MCF 10A (cell line): ENCODE measurements at places on chromosomes 7 and 10.

- H3K4me1 ChIP-seq, result peaks cover 49% of the 10 kb centered on the region
- H3K27ac ChIP-seq, result peak overlapping the region; percentile 49
- peaks cover 18% of the 10 kb centered on the region for H3K36me3 ChIP-seq
These were observed 40.6 kb downstream of the SYPL1 start for GRCh38 chr7:106071356-106071998.

GRCh38 chr10:102669206-102670064 lies 25.2 kb downstream of the TRIM8 start:
- no peaks in the 10 kb centered on the region for H3K27me3 ChIP-seq
- peak; percentile 57 for DNase-seq
- H3K36me3 ChIP-seq, result no peaks in the 10 kb centered on the region
- H3K27ac ChIP-seq, result peak overlapping the region; percentile 63

- H3K27me3 ChIP-seq, result peaks cover 17% of the 10 kb centered on the region
- H3K4me1 ChIP-seq, result peaks cover 6% of the 10 kb centered on the region
- no peaks in the 10 kb centered on the region for H3K36me3 ChIP-seq
- DNase-seq, result no peak
These were observed 122.5 kb downstream of the LRRC18 start for GRCh38 chr10:48817141-48817540.

DNA sequence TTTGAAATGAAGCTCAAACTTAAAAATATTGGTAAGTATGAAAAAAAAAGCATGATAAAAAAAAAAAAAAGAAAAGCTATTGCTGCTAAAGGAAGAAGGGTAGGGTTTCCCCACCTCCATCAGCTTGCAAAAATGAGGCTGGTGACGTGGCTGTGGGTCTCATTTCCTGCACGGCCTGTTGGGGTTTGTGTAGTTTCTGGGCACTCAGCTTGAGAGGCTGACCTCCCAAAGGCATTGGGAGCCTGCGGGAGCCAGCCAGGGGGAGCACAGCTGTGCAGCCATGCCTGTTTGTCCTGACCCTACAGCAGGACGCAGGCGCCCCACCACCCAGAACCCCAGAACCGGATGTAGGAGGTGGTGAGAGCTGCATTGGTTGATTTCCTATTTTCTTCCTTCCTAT lies 48.8 kb upstream of the CARD11 start:
- H3K36me3 ChIP-seq, result no peaks in the 10 kb centered on the region
- H3K4me3 ChIP-seq, result no peak overlapping the region
- H3K4me1 ChIP-seq, result no peaks in the 10 kb centered on the region
- DNase-seq, result no peak
- H3K27ac ChIP-seq, result no peak overlapping the region

GRCh38 chr10:106410331-106410730 lies 754.2 kb downstream of the SORCS1 start:
- no peak for DNase-seq
- no peaks in the 10 kb centered on the region for H3K4me1 ChIP-seq
- H3K27me3 ChIP-seq, result no peaks in the 10 kb centered on the region
- no peak overlapping the region for H3K27ac ChIP-seq
- no peaks in the 10 kb centered on the region for H3K36me3 ChIP-seq

DNA sequence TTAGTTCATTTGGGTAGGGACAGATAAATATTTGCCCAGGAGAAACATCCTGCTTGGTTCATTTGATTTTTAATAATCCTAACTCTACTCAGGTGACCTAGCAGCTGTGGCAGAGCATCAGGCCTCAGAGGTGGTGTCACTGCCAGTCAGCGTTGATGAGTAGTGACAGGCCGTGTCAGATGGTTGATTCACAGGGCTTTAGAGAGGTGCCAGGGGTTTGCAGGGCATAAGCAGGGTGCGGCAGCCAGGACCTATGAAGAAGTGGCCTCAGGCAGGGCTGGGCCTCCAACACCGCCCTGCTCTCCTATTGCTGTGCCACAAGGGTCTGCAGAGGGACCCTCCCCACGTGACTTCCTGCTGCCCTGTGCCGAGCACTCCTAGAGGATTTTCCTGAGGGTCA lies 128.1 kb downstream of the HECW1 start:
- no peak overlapping the region for H3K27ac ChIP-seq
- no peak overlapping the region for H3K4me3 ChIP-seq
- no peaks in the 10 kb centered on the region for H3K4me1 ChIP-seq
- no peak for DNase-seq
- H3K36me3 ChIP-seq, result no peaks in the 10 kb centered on the region

DNA sequence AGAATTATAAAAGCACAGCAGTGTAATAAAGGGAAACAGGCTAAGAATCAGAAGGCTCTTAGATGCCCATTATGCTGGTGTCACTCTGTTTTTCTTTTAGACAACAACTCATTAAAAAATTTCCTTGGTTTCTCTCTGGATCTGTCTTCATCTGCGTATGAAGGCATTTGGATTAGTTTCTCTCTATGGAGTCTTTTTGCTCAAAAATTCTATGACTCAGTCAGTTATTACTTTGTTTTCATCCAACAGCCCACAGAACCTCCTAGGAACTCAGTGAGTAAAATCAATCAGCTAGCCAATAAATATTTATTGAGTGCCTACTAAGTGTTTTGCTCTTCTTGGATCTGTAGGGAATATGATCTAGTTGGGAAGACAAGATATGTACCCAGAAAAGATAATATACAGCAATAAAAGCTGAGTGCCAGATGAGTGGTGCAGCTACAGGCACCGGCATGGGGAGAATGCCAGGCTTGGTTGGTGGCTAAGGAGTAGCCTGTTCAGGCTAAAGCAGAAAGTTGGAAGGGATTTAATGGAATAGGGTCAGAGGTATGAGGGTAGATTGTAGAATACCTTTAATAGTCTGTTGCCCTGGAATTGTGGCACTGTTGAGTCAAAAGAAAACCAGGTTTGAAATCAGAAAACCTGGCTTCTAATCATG lies 156.2 kb downstream of the LRRC4 start:
- no peaks in the 10 kb centered on the region for H3K4me1 ChIP-seq
- DNase-seq, result no peak
- H3K4me3 ChIP-seq, result no peak overlapping the region
- H3K36me3 ChIP-seq, result peaks cover 16% of the 10 kb centered on the region
- H3K27me3 ChIP-seq, result no peaks in the 10 kb centered on the region
- H3K27ac ChIP-seq, result no peak overlapping the region

DNA sequence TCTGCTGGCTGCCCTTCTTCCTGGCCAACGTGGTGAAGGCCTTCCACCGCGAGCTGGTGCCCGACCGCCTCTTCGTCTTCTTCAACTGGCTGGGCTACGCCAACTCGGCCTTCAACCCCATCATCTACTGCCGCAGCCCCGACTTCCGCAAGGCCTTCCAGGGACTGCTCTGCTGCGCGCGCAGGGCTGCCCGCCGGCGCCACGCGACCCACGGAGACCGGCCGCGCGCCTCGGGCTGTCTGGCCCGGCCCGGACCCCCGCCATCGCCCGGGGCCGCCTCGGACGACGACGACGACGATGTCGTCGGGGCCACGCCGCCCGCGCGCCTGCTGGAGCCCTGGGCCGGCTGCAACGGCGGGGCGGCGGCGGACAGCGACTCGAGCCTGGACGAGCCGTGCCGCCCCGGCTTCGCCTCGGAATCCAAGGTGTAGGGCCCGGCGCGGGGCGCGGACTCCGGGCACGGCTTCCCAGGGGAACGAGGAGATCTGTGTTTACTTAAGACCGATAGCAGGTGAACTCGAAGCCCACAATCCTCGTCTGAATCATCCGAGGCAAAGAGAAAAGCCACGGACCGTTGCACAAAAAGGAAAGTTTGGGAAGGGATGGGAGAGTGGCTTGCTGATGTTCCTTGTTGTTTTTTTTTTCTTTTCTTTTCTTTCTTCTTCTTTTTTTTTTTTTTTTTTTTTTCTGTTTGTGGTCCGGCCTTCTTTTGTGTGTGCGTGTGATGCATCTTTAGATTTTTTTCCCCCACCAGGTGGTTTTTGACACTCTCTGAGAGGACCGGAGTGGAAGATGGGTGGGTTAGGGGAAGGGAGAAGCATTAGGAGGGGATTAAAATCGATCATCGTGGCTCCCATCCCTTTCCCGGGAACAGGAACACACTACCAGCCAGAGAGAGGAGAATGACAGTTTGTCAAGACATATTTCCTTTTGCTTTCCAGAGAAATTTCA lies 1.7 kb downstream of the ADRB1 start:
- H3K4me1 ChIP-seq, result no peaks in the 10 kb centered on the region
- no peaks in the 10 kb centered on the region for H3K27me3 ChIP-seq
- peak overlapping the region; percentile 36 for H3K4me3 ChIP-seq
- no peak for DNase-seq
- H3K27ac ChIP-seq, result no peak overlapping the region
